ENCODE measurements at places on chromosomes 7 and 10. TPM values are rescaled to one million over a fixed set of nuclear protein-coding genes. Genes with fewer than 3 reads are reported as not detected.

DNA sequence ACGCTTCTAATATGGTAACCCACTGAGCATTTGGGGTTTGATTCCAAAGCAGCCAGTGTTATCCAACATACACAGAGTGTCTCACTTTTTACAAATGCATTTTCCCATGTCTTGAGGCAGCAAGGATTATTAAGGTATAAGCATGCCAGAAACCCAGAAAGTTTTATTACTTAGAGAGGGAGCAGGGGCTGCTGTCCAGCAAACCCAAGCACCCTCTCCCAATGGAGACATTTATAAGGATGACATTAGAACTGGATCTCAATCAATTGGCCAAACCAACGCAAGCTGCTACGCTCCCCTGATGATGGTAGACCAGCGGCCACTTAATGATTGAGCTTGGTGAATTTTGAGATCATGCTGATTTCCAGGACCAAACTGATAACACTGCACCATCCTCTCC, 176.3 kb downstream of the FANK1 start:
- DNase-seq: no peak

GRCh38 chr10:89478739-89479654, 56.4 kb downstream of the SLC16A12 start:
- DNase-seq: no peak

The TRIM73 gene
- 4.4 TPM for total RNA-seq

DNA sequence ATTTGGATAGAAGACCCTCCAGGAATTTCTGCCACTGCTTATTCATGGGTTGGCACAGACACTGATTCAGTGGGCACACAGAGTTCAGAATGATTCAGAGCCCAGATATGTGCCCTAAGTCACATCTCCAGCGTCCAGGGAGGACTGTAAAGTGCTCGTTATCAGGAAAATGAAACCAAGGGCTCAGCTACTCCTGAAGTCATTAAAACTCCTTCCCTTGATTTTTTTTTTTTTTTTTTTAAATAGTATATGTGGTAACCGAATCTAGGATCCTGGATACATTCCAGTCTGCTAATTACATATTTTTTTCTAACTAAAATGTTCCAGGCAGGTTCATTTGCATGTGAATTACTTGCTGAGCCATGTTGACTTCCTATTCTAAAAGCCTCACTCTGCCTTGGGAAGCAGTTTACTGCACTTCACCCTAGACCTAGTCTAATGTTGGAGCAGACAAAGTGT, 34.7 kb downstream of the MET start:
- no peak for DNase-seq

DNA sequence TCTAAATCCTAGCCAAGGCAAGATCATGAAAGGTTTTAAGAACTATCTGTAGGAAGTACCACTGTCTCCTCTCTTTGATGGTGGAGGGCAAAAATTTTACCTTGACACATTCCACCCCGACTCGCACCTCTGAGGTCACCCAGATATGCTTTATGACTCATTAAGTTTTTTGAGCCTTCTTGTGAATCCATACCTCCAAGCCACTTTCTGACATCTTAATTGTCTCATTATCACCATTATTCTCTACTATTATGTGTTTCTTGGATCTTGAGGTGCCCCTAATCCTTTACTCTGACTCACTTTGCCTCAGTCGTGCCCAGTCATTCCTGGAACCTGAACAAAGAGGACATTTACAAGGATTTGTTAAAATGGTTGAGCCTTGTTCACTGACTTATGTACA, 146.6 kb downstream of the RAPGEF5 start:
- no peak for DNase-seq

The DAGLB gene
- total RNA-seq: 22.2 TPM

The TMEM130 gene
- not detected for total RNA-seq

GRCh38 chr7:44631458-44632115, 25.2 kb downstream of the OGDH start:
- peak; percentile 73 for DNase-seq

- no peak for DNase-seq
Measured at GRCh38 chr7:28490831-28491230, 78.5 kb downstream of the CREB5 start.

The ZNF503 gene
- 0.80 TPM for total RNA-seq

DNA sequence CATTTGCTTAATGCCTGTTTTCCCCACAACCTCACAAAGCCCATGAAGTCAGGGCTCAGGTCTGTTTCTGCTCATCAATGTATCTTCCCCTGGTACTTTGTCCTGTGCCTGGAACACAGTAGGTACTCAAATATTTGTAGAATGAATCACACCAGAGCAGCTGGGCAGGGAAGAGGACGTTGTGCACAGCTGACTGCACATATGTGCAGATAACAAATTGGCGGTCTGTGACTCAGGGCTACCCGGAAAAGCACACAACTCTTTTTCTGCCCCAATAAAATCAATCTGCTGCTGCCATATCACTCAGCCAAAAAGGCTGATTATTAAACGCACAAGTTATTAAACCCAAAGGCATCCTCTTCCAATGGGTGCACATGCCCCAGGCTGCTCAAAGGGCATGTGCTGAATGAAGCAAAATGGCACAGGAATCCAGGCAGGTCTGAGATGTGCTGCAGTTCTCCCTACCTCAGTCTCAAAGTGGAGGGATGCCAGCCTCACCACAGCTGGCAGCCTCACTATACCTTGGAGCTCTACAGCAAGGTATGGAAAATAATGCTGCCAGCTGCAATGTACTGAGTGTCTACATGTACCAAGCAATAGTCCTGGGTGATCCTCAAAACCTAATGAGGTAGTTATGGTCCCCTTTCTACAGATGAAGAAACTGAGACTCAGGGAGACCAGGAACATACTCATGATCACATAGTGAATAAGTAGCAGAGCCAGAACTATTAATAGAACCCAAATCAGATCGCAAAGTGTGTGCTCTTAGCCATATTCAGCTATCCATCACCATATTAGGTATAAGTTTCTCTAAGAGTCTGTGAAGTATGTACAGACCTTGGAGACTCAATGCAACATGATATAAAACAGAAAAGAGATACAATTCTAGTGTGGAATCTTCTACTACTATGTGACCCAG, 43.4 kb downstream of the SORBS1 start:
- no peak for DNase-seq
